ENCODE measurements at places on chromosomes 16 and 17.

DNA sequence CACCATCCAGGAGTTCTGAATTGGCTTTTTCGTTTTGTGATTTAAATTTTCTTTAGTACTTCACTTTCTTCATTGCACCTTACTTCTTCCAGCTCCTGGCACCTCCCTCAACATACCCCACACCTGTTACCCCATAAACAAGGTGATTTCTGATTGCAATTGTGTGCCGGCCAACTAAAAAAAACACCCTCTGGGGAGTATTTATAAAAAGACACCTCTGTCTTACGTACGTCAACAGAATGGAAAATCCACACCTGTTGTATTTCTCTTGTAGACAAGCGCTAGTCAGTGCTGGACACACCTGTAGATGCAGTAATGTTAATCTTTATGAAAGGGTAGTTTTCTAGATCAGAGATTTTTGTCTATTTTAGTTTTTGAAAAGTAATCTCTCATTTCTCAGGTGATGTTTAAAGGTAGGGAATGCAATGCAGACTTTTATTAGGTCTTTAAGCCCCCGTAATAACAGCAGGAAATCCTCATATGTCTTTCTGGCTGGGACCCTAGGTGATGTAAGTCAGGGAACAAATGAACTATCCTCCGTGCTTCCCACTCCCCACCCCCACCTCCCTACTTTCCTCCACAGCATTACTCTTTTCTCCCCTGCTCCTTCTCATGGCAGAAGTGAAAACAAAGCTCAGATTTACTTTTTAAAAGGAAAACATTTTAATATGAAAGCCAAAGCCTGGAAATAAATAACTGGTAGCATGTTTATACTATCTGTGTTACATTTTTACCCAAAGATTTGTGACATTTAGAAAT lies 4.2 kb downstream of the MSI2 start:
- DNase-seq: no peak

DNA sequence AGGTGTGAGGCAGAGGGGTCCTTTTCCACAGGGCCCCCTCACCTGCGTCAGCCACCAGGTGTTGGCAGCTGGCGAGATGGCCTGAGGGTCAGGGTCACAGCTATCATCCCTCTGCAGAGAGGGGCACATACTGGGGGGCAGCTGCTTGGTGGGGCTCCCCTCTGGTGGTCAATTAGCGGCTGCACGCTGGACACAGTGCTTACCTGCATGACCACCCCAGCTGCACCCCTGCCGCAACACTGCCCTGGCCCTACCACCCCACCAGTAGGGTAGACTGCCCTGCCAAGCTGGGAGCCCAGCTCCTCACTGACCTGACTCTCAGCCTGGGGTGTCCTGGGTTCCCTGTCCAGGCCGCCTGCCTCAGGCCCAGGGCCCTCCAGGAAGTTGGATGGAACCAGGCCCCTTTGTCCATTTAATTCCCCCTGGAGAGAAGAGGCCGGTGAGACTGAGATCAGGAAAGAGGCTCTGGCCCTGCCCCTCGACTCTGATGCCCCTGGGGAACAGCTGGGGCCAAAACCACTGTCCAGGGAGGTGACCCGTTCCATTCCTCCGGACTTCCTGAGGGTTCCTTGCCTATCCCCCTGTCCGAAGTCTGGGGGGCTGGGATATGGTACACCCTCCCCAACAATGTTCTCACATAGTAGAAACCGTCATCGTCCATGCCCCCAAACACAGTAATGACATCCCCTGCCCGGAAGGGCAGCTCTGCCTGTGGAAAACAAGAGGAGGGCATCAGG lies 23.7 kb downstream of the TSPOAP1 start:
- DNase-seq: no peak

GRCh38 chr17:60542071-60542470 lies 16.0 kb upstream of the APPBP2 start:
- no peak for DNase-seq

DNA sequence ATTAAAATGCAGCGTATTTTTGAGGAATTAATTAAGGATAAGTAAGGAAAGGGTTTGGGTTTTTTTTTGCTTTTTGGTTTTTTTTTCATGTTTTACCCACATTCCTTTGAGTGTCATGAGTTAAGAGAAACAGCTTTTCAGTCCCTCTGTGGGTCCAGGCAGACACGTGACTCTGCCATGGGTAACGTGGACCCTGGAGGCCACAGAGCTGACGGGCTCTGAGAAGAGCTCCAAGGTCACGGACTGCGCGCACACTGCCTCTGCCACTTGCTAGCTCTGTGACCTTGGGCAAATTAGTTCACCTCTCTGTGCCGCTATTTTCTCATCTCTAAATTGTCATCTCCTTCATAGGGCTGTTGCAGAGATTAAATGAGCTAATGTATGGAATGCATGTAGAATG lies 588.2 kb upstream of the CDH11 start:
- DNase-seq: no peak

DNA sequence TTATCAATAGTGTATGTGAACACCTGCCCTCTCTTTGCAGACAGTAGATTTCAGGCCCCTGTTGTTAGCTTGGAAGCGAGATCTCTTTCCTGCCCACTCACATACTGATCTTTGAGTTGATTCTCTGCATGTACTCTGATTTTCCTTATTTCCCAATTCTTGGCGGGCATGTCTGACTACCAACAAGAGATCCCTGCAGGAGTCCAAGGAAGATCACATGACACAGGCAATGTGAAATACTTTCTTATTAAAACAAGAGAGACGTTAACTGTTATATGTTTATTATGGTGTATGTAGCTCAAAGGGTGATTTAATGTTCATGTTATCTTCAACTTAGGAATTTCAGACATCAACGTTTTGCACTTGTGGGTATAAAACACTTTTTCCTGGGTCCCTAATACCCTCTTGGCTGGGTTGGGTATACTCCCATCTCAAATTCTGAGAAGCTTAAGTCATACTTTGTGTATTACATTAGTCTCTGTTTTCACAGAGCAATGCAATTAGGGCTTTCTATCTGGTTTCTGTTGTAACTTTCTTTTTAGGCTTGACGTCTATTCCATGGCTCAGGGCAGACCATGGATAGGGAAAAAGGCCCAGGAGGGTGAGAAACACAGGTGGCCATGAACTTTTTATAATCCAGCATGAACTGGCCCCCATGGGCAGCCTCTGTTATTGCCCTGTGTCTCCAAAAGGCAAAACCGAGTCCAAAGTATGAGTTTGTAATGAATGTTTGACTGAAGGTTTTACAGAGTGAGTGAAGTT lies 32.2 kb downstream of the HSD17B2 start:
- no peak for DNase-seq

DNA sequence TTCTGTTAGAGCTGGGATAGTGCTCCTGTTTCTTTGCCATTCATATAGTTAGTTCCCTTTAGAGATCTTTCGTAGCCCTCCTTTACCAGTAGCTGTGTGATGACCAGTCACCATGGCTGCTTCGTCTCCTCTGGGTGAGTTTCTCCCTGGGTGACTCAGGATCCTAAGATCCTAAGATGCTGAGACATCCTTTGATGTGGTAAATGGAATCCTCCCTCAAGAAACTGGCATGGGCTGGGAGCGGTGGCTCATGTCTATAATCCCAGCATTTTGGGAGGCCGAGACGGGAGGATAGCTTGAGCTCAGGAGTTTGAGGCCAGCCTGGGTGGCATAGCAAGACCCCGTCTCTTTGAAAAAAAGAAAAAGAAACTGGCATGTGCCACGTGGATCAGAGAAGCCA lies 5.9 kb downstream of the PHAF1 start:
- no peak for DNase-seq

DNA sequence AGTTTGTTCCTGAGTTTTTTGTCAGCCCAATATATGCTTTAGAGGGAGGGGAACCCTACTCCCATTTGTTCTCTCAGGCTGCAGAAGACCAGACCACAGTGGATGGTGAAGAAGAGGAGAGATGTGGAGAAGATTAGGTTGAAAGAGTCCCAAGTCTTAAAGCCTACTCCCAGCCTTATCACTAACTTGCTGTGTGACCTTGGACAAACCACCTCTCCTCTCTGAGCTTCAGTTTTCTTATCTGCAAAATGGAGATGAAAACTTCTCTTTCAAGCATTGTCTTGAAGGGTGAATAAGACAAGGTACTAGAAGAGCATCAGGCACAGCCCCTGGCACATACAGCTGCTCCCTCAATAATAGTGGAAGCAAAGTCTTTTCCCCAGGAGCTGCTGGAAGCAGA lies 15.1 kb upstream of the LHX1 start:
- DNase-seq: no peak

GRCh38 chr16:53982631-53983042 lies 278.7 kb downstream of the FTO start:
- no peak for DNase-seq

DNA sequence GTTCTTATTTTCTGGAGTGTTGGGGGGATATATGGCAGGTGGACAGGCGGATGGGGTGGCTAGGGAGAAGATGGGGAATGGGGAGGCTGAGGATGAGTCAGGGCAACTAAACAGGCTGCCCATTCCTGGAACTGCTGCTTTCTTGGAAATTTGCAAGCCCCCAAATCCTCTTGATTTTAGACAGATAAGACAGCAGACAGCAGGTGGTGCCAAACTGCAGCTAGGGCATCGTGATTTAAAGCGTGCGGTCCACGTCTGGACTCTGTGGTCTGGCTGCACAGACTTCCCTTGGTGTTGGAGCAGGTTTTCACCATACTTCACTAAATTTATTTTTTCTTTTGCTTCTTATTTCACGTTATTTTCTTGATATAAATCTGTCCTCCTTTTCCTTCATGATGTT lies 10.9 kb upstream of the KRT24 start:
- no peak for DNase-seq

- DNase-seq: no peak
These were observed 148.9 kb downstream of the ITFG1 start for GRCh38 chr16:47311738-47312505.

- DNase-seq: peak; percentile 45
These were observed 7.1 kb upstream of the FTSJ3 start for GRCh38 chr17:63834431-63835166.

GRCh38 chr17:30095507-30096244 lies 20.9 kb upstream of the NSRP1 start:
- no peak for DNase-seq

DNA sequence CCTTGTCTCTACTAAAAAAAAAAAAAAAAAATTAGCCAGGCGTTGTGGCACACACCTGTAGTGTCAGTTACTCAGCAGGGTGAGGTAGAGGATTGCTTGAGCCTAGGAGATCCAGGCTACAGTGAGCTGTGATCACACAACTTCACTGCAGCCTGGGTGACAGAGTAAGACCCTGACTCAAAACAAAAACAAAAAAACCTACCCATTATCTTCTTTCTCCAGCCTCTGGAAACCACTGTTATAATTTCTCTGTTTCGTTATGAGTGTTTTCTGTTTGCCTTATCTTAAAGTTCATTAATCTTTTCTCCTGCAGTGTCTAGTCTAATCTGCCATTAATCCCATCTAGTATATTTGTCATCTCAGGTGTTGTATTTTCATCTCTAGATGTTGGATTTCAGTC lies 18.6 kb upstream of the CLTC start:
- no peak for DNase-seq

DNA sequence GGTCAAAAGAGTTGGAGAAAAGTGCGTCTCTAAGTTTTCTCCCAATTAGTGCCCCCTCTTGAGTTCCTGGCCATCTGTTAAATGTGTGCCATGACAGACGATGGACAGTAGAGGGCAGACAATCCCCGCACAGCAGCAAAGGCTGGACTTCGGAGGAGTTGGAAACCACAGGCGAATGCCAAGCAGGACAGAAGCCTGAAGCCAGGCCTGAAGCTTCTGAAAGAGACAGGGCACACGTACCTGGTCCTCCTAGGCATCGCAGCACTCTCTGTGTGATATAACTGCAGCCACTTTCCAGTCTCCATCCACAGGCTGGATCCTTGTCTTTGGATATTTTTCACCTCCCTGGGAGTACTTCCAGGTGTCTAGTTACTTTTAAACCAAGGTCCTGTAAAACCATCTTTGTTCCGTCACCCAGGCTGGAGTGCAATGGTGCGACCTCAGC lies 14.5 kb downstream of the C17orf100 start:
- peak; percentile 38 for DNase-seq

GRCh38 chr17:66930933-66931332 lies 33.6 kb upstream of the CACNG4 start:
- DNase-seq: no peak

DNA sequence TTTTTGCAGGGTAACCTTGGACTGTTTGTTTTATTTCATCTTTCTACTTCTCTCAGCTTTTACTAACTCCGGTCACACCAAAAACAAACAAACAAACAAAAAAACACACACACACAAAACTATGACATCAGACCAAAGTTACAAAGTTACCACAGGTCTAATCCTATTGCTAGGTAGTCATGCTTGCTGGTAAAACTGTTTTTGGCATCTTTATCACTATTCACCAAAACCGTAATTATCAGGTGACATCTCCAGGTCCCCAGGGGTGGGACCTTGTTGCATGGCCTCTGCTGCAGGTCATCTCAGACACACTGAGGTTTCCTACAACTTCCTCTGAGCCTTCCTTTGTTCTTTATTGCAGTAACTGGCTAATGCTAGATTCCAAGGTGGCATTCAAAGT lies 162.3 kb downstream of the ABCA8 start:
- no peak for DNase-seq

GRCh38 chr17:34658811-34659560 lies 79.6 kb downstream of the TMEM132E start:
- DNase-seq: no peak

- DNase-seq: peak; percentile 43
These were observed 330.0 kb upstream of the PMFBP1 start for GRCh38 chr16:72501739-72502593.

- DNase-seq: no peak
These were observed 60.4 kb downstream of the MYOCD start for GRCh38 chr17:12726131-12726530.

- DNase-seq: no peak
These were observed 10.9 kb downstream of the SEC14L5 start for GRCh38 chr16:4968879-4969483.

GRCh38 chr16:57489229-57489628 lies 2.9 kb upstream of the DOK4 start:
- DNase-seq: no peak

DNA sequence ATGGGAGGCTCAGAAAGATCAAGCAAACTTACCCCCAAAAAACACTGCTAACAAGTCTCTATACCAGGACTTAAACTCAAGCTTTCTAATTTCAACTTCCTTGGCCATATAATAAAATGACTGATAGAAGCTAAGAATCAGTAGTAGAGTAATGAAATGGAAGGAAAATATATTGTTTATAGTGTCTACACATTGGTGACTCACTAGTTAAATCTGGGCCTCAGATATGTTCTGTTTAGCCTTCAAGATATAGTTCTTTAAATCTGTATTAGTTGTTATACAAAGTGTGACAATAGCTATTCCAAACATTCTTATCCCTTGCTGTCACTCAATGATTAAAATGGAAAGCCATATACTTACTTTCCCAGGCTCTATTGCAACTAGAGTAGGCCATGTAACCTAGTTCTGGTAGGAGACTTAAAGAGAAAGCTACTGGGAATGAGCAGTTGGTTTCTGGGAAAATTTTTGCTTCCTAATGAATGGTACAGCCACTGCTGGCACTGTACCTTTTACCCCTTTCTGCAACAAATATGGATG lies 18.3 kb downstream of the SSH2 start:
- DNase-seq: no peak

GRCh38 chr16:54411544-54411943 lies 125.0 kb upstream of the IRX3 start:
- DNase-seq: no peak

- DNase-seq: no peak
These were observed 20.8 kb upstream of the PLLP start for GRCh38 chr16:57305159-57305811.

GRCh38 chr16:17452922-17453321 lies 17.8 kb downstream of the XYLT1 start:
- DNase-seq: no peak

- DNase-seq: no peak
These were observed 21.7 kb upstream of the SP6 start for GRCh38 chr17:47872651-47873161.
